ENCODE measurements at places on chromosomes 5 and 9.

- DNase-seq: no peak
These were observed 66.1 kb downstream of the GPR21 start for GRCh38 chr9:123099548-123099947.

GRCh38 chr9:136220017-136220729, 15.2 kb upstream of the LHX3 start:
- no peak for DNase-seq

GRCh38 chr9:3268223-3268622, 257.6 kb downstream of the RFX3 start:
- no peak for DNase-seq

GRCh38 chr5:105687493-105687892, 1983.2 kb downstream of the EFNA5 start:
- DNase-seq: no peak

GRCh38 chr5:27341342-27341741, 303.0 kb upstream of the CDH9 start:
- DNase-seq: no peak

- no peak for DNase-seq
These were observed 106.7 kb downstream of the SMIM15 start for GRCh38 chr5:61055434-61056006.

DNA sequence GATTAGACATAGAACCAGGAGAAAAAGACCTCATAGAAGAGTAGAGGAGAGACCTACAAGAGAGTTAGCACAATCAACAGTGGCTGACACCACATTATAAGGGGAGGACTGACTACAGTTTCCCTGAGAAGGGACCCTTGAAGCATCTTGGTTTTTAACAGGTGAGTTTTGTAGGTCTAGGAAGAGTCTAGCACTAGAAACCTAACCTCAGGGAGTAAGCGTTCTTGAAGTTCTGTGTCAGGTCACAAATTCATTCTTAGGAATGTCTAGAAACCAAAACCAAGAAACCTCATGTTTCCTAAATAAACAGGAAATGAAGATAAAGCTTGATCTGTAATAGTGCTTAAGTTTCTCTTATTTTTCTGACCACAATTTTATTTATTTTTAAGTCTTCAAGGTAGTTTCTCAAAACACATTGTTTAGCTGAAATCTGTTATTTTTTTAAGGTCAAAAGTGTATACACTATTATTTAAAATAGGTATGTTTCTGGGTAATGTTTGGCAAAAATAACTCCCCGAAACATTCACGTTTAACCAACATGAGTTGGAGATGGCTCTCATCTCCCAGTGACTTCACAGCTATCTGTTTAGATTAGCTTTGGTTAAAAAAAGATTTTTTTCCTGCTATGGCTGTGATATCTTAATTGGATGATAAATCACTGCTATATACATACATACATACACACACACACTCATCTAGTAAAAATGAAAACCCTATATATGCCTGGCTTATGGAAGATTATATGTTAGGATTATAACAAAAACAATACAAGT, 37.1 kb downstream of the MAP3K1 start:
- no peak for DNase-seq

DNA sequence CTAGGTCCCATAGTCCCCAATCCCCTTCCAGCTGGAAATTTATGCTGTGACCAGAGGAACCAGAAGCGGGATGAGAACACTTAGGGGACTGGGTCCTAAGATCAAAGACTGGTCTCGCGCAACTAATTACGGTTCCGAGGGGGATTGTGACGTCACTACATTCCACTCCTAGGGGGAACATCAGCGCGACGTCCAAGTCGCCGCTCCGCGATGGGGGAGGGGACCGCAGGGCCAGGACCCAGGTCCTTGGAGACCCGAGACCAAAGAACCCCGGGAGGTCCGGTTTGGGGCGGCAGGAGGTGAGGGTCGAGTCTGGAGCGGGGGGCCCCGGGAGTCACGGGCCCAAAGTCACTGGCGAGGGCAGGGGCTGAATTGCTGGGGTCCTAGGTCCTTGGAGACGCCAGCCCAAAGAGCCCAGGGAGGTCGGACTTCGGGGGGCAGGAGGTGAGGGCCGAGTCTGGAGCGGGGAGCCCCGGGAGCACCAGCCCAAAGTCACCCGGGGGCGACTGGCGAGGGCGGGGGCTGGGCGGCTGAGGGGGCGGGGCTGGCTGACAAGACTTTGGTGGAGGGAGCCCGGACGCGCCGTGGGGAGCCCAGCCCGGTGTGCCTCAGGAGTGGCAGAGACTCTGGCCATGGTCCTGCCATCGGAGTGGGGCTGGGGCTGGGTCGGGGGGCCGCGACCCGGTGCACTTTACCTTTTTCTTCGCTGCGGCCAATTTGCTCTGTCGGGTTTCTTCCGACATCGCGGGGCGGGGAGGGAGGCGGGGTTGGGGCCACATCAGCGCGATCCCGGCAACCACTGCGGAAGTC, at the start of gene GOLGA2:
TSS of gene GOLGA2 (minus strand) at position 810 of the 810 bp plus-strand sequence. CDS start at position 779, 31 bp downstream.
- no peak for DNase-seq

- DNase-seq: no peak
These were observed 1157.9 kb downstream of the TAF11L14 start for GRCh38 chr5:18792145-18792544.

DNA sequence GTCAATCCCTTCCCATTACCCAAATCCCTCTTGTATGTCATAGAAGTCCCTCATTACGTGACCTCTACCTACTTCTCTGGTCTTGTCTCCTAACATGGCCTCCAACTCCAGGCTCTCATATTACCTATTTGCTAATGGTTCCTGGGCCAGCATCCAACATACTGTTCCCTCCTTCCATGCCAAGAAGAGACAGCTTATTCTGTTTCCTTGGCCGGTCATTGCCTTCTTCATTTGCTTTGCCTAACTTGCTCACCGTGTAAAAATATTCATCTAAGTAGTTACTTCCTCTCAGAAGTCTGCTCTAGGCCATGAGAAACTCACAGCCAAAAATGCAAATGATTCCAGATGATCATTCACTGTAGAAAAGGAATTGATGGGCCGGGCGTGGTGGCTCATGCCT, 8.9 kb upstream of the IL6ST start:
- no peak for DNase-seq

DNA sequence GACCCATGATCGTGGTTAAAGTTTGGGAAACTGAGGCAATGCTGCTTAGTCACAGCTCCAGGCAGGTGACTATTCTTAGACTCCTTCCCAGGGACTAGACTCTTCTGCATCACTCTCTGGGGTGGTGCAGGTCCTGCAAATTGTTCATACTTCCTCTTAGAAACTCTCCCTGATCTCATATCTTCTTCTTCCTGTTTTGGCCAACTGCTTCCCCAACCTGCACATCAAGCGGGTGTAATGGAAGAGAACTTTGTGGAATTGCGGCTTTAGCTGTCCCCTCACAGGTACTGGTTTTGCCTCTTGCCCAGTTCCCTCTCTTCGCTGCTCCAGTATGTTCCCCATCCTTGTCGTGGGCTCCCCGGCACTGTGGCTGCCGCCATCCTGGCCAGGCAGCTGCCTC, 111.5 kb upstream of the CTSL start:
- no peak for DNase-seq

DNA sequence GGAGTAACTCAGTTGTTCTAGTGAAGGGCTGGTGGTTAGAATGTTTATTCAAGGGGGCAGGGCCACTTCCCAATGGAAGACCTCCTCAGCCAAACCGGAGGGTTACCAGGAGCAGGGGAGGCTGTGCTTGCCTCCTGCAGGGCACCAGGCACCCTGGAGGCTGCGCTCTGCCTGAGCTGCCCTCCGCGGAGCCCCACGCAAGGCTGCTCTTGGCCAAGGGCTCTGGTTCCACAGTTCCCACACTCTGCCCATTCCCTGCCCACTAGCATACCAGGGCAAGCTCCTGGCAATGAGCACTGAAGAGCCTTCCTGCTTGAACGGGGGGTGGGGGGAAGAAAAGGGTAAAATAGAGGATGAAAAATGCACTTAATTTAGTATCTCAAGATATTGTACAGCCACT, 35.5 kb upstream of the PTCH1 start:
- no peak for DNase-seq

- no peak for DNase-seq
These were observed 367.3 kb upstream of the PAPPA start for GRCh38 chr9:115786321-115786720.

GRCh38 chr9:94654165-94654894, 15.0 kb upstream of the FBP1 start:
- no peak for DNase-seq

GRCh38 chr9:137550231-137550621, at the start of gene PNPLA7:
PNPLA7 (minus strand) TSS chr9:137550402; CDS start chr9:137550197, 205 bp downstream.
- DNase-seq: peak; percentile 62

DNA sequence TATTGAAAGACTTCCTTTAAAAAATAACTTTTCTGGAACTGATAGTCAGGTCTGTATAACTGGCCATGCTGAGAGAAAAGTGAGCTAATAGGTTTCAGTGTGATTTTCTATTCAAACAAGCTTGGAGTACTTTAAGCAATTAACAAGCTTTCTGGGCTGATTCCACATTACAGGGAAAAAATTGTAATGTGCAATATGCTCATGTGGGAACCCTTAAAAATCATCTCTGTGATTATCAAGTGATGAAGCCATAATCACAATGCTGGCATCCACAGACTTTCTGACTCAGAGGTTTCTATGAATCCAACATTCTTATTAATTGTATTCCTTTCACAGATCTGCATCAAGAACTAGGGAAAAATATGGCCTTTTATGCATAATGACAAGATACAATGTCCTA, 212.2 kb upstream of the ACO1 start:
- DNase-seq: no peak

DNA sequence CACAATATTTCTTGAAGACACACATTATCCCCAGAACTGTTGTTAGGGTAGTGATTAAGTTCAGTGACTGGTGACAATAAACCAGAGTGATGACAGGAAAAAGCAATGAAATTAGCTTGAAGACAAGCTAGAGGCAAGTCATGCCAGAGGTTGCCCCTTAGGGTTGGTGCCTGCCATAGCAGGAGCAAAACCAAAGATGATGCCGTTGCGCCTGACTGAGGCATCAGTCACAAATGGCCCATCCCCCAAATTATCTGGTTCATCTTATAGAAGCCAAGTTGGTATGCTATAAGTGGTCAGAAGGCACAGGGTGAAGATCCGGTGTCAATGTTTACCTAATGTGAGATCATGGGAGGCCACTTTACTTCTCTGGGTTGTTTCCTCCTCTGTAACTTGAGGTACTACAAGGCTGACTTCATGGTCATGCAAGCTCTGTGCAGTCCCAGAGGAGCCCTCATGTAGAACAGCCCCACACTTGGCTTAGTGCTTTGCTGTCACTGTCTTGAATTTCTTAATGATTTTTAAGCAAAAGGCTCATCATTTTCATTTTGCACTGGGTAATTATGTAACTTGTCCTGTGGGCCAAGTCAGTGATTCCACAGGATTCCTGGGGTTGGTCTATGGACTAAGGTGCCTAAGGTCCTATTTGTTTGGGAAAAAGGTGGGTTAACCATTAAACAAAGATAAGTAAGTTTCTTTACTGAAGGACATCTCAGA, 211.3 kb downstream of the MAN2A1 start:
- no peak for DNase-seq

DNA sequence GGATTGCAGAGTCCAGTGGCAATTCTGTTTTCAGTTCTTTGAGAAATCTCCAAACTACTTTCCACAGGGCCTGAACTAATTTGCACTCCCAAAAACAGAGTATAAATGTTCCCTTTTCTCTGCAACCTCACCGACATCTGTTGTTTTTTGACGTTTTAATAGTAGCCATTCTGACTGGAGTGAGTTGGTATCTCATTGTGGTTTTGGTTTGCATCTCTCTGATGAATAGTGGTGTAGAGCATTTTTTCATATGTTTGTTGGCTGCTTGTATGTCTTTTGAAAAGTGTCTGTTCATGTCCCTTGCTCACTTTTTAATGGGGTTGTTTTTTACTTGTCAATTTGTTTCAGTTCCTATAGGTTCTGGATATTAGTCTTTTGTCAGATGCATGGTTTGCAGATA, 72.6 kb downstream of the PALM2AKAP2 start:
- DNase-seq: no peak

GRCh38 chr5:115873392-115873791, 31.7 kb downstream of the AP3S1 start:
- DNase-seq: no peak

- DNase-seq: no peak
These were observed 35.7 kb downstream of the PFDN1 start for GRCh38 chr5:140267201-140267540.

- no peak for DNase-seq
These were observed 82.7 kb upstream of the NAA35 start for GRCh38 chr9:85858056-85858750.
